ENCODE measurements at places on chromosomes 6 and 20.

DNA sequence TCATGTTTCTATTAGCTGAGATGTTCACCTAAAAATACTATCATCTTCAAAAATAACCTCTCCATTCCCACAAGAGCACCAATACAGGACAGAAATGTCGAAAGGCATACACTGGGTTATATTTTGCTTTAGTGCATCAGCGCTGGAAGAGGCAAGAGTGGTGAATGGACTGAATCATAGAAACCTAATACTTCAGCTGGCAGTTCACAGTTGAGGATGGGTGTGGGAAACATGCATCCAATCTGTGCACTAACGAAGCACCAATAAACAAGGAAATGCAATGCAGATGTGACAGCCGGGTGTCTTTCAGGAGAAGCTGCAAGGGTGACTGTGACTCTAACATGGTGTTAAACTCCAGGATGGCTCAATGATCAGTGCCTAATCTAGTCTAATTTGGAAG lies 365.8 kb downstream of the ESR1 start:
- DNase-seq, result no peak

- no peak for DNase-seq
These were observed 49.0 kb downstream of the PPARD start for GRCh38 chr6:35391240-35391968.

DNA sequence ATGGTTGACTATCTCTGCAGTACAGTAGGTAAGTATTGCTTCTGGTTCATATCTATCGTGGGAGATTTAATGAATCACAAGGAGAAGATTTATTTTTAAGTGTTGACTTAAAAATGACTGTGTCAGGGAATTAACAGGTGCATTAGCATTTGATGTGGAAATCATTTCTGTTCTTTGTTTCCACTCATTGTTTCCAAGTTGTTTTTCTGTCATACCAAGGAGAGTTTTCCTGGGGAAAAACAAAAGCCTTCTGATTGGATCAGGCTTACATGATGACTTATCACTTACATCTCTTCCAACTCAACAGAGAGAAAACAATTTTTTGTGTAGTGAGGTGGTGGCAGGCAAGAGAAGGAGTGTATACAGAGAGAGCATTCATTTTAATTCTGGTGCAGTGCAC lies 686.4 kb downstream of the HTR1B start:
- no peak for DNase-seq

- no peak for DNase-seq
These were observed 122.9 kb upstream of the SLC22A23 start for GRCh38 chr6:3579652-3580175.

DNA sequence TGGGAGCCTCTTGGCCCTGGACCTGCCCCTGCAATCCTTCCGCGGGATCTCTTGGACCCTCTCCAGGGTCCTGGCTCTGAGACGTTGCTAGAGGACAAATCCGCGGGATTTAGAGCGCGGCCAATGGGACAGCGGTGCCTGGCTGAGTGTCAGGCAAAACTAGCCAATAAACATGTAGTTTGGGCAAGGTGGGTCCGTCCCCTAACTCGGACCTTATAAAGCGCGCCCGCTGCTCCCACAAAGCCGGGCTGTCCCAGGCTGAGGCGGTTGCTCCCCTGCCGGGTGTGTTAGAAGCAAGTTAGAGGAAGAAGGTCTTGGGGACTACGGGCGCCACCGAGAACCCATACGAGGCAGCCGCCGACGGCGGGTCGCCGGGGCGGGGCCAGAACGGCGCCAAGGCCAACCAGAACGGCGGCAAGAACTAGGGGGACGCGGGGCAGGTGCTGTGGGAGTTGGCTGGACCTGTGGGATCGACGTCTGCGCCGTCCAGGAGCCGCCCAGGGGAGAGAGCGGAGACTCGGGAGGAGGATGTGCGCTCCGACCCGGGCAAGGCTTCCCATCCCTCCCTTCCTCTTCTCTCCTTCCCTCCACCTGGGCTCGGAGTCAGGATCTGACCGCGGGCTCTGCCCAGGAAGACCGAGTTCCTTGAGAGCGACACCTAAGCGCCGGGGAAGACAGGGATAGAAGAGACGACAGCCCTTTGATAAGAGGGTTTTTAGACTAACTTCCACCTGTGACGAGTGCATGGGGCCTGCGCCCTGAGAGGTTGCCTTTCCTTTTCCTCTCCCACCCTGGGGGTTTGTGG lies 6.5 kb upstream of the TMEM14A start:
- peak; percentile 68 for DNase-seq

DNA sequence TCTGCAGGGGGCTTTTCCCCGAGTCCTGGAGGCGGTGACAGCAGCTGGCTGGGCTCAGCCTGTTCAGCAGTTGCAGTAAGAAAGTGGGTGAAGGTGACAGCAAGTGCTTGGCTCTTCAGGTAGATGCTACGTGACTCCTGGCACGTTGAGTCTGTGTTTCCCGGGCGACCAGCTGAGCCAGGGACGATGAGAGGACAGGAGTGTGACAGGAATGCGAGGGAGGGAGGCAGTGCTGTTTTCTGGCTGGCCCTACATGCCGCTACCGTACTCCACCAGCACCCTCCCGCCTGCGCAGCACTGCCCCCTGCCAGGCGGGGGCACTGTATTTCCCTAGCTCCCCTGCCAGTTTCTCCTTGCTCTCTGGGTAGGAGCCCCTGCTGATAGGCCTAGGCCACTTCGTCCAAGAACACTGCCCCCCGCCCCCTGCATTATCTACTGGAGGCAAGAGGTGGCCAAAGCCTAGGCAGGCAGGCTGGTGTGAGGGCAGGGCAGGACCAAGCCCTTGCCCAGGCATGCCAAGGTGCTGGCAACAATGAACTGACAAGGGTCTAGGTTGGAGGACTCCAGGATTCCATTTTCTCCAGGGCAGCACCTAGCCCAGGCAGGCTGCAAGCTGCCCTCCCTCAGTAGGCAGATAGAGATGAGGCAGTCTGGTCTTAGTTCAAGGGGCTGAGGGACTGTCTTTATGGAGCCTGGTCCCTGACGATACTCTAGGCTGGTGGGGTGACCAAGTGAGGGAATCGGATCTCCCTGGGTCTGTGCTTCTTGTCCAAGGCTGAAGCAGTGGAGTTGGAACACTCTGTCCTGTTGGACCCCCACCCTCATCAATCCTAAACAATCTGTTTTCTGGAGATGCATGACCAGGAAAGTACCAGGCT lies 19.2 kb downstream of the MRPS18A start:
- peak; percentile 75 for DNase-seq

- no peak for DNase-seq
These were observed 38.5 kb downstream of the RBM38 start for GRCh38 chr20:57429580-57430200.

- no peak for DNase-seq
These were observed 43.6 kb downstream of the ZDHHC14 start for GRCh38 chr6:157424491-157425020.

- no peak for DNase-seq
These were observed 23.6 kb upstream of the ARMC12 start for GRCh38 chr6:35713006-35713767.

- peak; percentile 40 for DNase-seq
These were observed 12.3 kb downstream of the PKIB start for GRCh38 chr6:122622479-122622878.

DNA sequence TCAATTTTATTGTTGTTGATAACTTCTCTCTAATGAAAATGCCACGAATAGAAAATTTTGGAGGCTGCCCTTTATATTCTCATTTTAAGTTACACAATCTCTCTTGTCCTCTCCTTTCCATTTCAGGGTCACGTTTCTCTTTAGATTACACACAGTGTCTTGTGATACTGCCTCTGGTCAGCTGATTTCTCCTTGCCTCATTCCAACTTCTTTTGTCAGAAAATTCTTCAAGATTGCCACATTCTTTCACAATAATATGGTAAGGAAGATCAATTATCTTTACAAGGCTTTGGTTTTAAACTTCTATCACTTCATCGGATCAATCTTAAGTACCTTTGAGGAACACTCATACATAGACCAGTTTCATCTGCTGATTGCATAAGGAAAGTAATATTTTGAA lies 370.3 kb downstream of the RFPL4B start:
- DNase-seq, result no peak

- no peak for DNase-seq
These were observed 181.0 kb upstream of the ZNF217 start for GRCh38 chr20:53774461-53775203.

DNA sequence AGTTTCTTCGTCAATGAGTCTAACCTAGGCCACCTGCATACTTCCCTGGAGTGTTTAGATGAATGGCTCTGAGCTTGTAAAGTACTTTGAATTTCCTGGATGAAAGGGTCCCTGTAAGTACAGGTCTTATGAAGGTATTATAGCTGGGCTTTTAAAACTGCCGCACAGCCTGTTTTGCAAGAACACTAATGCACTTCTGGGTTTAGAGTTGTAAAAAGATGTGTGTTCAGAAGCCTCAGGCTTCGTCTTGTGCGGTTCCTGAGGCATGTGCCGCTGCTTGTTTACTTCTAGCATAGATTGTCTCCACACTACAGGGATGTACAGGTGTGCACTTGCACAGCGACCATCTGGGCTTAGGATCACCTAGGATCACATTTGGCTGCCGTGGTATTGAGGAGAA lies 324.5 kb downstream of the SOX4 start:
- DNase-seq, result no peak

DNA sequence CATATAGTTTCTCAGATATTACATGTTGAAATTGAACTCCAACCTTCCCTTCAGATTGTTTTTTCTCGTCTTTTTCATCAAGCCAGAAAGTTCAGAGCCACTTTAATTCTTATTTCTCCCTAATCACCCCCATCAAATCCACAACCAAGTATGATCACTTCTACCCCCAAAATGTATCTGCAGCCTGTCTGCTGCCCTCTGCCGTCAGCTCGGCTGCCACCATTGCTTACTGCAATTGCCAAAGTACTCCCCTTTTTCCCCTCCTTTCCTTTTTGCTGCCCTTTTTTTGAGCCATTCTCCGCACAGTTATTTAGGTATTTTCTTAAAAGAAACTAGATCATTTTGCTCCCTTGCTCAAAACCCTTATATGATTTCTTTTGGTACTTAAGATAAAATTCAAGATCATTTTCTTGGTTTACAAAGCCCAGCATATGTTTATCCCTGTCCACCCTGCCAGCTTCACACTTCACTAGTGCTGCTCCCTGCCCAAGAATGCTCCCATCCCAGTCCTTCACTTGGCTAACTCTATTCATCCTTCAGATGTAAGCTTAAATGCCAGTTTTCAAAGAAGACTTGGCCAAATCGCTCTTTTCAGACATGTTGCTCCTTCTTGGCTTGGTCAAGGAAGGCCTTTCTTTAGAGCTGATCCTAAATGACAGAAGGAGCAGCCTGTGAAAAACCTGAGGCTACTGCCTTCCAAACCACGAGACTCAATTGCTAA lies 63.7 kb downstream of the SH3BGRL2 start:
- DNase-seq, result no peak

GRCh38 chr6:32387589-32388340 lies 16.1 kb upstream of the TSBP1 start:
- DNase-seq, result no peak

- DNase-seq, result no peak
These were observed 13.3 kb downstream of the EZR start for GRCh38 chr6:158805698-158806377.

DNA sequence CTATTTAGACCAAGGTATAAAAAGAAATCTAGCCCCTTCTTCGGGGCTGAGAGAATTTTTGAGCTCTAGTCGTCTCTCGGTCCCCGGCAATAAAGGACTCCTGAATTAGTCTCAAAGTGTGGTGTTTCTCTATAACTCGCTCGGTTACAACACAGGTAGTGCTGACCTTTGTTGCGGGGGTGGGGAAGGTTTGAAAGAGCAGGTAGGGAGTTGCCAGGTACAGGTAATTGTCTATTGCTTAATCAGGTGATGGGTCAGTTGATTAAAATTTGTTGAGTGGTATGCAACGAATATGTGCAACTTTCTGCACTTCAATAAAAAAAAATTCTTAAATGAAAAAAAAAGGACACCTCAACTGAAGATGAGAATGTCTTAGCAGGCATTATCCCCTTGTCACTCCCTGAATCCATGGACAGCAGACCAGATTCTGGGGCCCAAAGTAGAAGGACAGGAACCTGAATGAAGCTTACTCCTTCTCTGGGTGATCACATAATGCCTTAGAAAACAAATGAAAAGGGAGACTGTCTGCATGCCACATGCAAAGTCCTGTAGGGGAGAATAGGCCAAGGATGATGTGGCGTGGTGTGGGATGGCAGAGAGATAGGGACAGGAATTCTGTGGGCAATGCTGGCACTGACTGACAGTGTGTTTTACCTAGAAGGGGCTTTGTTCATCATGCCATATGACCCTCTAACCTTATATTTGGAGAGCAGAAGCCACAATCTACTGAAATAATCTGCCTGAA lies 157.6 kb upstream of the OLIG3 start:
- no peak for DNase-seq

- DNase-seq, result no peak
These were observed 637.4 kb upstream of the MARCKS start for GRCh38 chr6:113219783-113220182.

GRCh38 chr6:73666393-73666792 lies 12.6 kb upstream of the SLC17A5 start:
- DNase-seq, result no peak

GRCh38 chr6:26230351-26230750 lies 134.6 kb upstream of the BTN3A2 start:
- no peak for DNase-seq

- DNase-seq, result no peak
These were observed 51.0 kb upstream of the IL20RA start for GRCh38 chr6:137095651-137096238.

- DNase-seq, result no peak
These were observed 73.3 kb downstream of the SLC22A23 start for GRCh38 chr6:3383525-3383924.

DNA sequence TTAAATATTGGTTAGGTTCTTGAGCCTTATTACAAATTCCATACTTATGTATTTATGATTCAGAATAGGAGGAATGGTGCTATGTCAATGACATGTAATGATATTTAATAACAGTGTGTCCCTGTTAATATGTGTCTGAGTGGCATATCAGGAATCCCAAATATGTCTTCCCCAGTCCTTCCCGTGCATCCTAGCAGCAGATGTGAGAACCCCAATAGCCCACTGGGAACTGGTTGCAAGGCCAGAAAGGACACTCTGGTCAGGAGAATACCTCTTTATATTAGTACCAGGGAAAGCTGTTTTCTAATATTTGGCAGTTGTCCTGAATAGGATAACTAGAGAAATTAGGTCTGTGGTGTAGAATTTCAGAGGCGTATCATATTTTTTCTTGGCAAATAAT lies 159.1 kb upstream of the PDE7B start:
- no peak for DNase-seq

GRCh38 chr6:33772082-33772830 lies 16.7 kb downstream of the LEMD2 start:
- DNase-seq, result no peak

- no peak for DNase-seq
These were observed 78.7 kb upstream of the TMEM30A start for GRCh38 chr6:75363304-75363703.

All from NCI-H187 treated with DMSO at 0.1 percent for 48 hours (cell line).